RWPE2 (cell line): ENCODE measurements at places on chromosomes 1 and 21.
A peak's percentile ranks its signal among the peaks of the same experiment; 100 is the strongest.

DNA sequence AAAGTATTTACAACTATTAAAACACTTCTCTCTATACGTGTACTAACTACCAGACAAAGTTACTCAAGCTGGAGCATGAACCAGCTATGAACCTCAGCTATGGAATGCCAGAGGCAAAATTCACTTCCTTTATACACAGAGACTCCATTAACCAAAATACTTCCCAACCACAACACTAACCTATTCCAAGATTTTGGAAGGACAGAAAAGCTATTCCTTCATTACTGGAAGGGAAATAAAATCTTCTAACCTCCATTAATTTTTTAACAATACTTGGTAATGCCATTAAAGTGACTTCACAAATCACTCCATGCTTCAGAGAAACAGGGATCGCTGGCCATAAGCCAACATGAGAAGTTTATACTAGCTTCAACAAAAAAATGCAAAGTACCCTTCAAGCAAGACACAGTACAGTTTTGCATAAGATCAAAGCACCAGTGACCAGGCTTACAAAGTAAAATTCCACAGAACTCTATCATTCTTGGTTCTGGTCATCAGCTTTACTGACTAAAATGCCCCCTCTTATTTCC, 58.0 kb downstream of the PUM1 start:
- no peak for DNase-seq

GRCh38 chr1:228830954-228831481, 95.7 kb downstream of the RHOU start:
- no peak for DNase-seq

GRCh38 chr1:64147759-64148158, 55.7 kb upstream of the UBE2U start:
- DNase-seq = no peak

DNA sequence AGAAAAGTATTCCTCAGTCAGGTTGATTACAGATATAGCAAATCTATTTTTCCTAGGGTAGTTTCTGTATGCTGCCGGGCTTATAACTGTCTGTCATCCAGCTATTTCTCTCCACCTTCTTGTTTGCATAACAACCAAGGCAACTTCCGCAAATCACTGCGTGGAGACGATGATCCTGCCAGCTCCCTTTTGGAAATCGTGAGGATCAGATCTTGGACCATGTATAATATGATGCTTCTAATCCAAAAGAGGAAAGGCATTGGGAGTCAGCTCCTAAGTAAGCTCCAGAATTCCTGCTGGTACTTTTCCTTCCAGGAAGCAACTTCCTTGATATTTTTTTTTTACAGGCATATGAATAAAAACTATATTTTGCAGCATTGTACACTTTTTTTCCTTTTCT, 445 bp upstream of the RGS4 start:
- DNase-seq = no peak

DNA sequence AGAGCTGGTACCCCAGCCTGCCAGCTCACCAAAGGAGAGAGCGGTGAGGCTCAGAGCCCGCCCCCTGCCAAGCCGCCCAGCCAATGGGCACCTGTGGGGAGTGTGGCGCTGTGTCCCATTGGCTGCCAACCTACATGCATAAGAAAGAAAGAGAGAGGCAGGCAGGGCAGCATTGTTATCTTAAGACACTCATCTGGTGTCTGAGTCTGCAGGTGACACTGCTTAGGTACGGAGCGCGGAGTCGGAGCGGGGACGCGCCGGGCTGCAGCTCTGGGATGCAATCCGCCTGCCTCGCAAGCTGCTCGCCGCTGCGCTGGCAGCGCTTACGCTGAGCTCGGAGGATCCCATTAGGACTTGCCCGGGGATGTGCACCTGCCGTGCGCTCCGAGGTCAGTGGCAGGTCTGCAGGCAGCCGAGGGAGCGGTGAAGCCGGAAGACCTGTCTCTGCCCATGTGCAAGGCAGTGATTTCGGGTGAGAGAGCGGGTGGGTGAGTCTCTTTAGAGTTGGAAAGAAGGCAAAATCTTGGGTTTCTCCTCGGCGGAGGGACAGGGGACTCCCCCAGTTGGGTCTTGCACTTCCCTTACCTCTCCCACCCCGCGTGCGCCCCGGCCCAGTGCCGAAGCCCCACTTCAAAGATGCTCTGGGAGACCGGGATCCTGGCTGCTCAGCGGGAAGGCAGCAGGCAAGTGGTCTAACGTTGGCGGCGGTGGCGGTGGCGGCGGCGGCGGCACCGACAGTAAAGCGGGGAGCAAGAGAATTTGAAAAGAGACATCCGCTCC, at the start of gene BRINP2:
Gene BRINP2 (plus strand): TSS at position 203 of the 780 bp plus-strand sequence. CDS start 58,919 bp downstream, outside the sequence.
- no peak for DNase-seq

DNA sequence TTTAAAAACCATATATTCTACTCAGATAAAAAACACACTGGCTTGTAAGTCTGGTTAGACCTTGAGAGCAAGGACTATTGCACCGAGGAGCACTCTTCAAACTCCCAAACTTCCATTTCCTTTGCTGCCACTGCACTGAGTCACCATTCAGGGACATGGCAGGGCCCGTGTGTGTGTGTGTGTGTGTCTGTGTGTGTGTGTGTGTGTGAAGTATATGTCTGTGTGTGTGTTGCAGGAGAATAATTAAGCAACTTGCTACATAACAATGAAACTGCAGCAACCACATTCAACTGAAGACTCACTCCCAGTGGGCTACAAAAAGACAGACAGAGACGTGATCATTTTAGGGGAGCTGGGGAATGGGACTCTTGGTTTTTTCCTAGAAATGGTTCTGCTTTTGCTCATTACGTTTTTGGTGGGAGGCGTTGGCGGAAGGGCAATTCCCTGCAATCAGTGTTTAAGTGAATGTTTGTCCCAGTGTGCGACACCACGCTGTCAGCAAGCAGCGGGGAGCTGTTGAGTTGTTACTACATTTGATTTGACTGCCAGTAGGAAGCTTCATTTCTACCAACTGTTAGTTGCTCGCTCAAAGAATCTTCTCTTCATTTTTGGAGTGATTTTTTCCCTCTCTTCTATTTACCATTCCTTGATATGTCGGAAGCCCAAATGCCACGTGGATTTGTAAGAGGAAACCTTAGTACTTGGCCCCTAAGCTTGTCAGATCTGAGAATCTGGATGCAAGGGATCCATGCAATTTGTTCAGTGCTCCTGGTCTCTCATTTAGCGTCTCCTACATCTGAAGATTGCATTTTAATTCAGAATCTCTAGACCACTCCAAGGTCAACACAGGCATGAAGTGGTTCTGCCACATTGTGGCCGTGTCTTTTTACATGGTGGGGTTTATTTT, 36.1 kb downstream of the ESRRG start:
- no peak for DNase-seq

DNA sequence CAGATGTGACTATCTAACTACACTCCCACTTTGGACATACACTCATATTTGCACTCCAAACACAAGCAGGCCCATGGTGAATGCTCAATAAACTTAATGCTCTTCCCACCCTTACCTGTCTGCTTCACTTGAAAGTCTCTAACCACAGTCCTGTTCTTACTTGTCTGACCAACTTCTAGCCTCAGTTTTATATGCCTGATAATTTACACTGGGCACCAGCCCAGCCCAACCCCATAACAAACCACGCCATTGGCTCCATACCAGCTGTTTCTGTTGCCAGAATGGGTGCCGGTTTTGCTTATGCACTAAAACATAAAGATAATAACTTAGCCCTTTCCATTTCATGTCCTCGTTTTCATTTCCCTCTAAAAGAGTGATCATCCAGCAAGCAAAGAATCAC, 395.4 kb downstream of the NTNG1 start:
- DNase-seq = no peak

DNA sequence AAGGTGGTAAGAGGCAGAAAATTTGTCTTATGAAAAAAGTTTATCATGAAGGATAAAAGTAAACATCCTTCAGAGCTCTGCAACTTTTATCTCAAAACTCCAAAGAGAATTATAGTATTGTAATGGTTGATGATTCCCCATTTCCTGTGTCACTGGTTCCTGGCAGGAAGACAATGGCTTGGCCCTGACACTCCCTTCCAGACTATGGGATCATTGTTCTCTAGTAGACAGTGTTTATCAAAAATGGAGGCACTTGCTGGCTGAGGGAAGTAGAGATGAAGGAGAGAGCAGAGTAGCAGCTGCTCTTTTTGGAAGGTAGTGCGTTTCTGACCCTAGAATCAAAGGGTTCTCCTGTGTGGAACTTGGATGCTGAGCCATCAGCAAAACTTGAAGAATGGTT, 145.9 kb upstream of the ATP1B1 start:
- no peak for DNase-seq

DNA sequence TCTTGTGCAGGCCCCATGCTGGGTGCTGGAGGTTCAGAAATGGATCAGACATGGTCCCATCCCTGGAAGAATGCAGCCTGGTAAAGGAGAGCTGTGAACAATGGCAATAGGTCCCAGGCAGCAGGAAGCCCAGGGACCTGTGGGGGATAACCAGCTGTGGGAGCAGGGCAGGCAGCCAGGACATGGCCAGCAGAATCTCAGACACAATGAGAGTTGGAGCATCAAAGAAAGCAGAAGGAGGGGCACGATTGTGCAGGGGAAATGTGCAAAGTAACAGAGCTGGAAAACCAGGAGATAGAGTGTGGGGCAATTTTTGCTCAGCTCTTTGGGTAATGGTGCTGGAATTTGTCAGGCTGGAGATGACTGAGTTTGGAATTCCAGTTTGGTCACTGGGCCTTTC, 44.3 kb downstream of the C8B start:
- no peak for DNase-seq

GRCh38 chr1:27614625-27615344, 10.8 kb upstream of the AHDC1 start:
- DNase-seq = no peak

DNA sequence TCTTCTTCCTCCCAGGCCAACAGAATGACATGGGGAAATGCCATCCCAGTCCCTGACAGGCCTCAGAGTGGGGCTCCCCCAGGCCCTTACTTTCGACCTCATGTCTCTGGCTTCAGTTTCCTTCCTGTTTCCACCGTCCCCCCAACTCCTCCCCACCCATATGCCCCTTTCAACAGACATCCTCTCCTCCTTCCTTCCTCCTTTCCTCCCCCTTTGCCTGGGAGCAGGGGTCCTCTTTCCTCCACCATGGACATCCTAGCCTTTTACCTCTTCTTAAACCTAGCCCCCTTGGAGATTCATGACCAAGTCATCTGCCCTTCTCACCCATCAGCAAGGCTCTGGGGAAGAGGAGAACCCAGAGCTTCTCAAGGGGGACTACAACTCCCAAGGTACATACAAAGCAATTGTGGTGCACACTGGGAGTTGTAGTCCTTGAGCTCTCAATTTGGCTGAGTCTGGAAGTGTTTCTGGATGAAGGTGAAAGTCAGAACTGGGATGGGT, 4.0 kb downstream of the ZBTB7B start:
- DNase-seq = no peak

DNA sequence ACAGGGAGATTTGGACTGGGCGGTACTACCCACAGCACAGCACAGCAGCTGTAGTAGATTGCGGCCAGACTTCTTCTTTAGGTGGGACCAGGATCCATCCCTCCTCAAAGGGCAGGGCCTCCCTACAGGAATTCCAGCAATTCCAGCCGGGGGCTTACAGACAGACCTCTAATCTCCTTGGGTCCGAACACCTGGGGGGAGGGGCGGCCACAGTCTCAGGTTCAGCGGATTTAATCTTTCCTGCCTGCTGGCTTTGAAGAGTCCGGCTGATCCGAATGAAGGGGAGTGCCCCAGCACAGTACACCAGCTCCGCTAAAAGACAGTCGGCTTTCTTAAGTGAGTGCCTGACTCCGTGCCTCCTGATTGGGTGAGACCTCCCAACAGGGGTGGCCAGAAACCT, 1708.5 kb downstream of the BRINP3 start:
- DNase-seq = no peak

- DNase-seq = no peak
These were observed 74.7 kb upstream of the OLIG2 start for GRCh38 chr21:32951041-32951440.

DNA sequence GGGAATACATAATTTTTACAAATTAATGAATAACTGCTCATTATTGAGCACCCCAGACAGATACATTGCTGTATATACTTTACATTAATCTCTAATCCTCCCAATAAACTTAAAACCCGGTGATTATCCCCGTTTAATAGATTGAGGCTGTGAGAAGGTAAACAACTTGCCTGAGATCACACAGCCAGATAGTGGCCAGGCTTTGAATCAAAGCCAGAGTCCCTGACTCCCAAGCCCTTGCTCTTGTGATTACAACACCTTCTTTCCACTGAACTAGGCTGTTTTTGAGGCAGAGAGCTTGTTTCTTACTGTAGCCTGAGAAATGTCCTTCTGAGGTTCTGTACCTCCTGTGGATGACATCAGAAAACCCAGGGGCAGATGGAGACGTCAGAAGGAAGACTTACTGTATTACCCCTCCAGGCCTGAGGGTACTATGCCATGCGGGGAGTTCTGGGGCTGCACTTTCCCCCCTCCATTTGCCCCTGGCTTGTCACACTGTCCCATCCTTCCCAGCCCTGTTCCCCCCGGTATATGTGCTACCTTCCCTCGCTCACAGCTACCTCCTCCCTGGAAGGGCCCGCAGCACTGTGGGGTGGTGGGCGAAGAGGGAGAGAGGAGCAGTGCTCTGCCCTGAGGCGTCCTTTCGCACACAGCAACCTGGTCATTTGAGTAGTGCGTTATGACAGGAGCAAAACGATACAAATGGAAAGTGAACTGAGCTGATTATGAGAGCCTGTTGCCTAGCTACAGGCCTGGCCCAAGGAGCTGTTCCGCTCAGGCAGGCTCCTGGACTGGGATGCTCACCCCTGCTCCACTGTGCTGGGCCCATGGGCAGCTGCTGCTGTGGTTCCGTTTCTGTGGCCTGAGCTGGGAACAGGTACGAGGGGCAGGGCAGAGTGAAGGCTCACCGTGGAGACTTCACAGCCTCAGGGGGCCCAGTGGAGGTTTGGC, 4.6 kb downstream of the KCNC4 start:
- DNase-seq = peak; percentile 38

- DNase-seq = no peak
These were observed 175.7 kb downstream of the ST6GALNAC3 start for GRCh38 chr1:76250271-76250670.

- no peak for DNase-seq
These were observed 85.5 kb downstream of the CLIC4 start for GRCh38 chr1:24830680-24831272.

- no peak for DNase-seq
These were observed 89.3 kb downstream of the EBNA1BP2 start for GRCh38 chr1:43082740-43083139.

GRCh38 chr1:208600456-208601190, 356.4 kb upstream of the PLXNA2 start:
- DNase-seq = no peak

DNA sequence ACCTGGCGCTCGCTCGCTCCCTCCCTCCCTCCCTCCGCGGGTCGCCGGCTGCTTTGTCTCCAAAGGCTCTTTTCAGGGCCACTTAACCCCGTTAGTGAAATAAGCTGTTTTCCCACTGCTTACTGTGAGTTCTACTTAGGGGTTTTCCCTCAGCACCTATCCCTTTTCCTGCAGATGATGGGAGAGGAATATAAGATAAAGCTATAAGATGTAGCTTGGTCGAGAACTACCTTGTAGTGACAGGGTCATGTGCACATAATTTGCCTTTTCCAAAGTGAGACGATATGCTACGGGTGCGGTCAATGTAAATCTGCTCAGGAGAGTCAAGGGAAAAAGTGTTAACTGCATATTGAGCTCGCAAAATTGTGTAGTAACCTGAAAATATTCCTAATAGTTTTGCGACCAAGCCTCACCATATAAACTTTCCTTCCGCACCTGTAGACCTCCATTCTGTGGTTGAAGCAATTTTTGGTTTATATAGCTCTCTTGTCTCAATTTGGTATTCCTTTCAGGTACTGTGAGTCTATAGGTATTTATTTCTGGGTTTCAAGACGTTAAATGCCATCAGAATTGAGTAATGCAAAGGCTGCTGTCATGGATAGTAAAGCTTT, 55.8 kb upstream of the BOLA1 start:
- no peak for DNase-seq
